ENCODE measurements at places on chromosomes 5 and 9.

DNA sequence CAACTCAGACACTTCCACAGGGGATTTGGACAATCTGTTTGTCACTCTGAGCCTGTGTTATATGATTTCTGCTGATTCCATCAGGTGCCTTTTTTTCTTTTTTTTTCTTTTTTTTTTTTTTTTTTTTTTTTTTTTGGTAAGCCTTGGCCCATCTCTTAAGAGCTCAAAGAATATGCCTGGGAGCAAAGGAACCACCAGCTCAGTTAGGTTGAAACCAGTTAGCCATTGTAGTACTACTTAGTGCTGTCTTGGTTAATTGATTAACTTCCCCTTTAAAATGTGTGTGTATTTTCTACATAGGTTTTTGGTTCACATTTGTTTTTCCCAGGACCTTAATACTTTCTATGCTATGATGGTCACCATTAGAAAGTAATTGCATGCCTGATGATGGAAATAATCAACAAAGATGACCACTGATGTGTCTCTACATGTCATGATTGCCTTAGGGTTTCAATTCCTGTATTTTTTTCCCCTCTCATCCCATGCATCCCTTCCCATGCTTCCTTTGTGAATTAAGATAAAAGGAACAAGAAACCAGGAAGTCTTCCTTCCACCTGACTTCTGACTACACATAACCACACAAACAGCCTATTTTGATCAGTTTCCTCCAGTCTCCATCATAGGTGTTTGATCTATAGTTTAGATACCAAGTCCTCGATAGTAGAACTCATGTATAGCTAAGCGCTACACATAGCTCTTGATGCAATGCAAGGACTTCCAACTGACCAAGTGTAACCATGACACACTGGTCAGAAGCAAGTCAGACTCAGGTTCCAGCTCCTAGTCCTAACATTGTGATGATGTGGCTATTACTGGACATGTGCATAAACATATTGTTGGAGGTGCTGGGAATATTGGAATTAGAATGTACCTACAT lies 306.1 kb downstream of the EFNA5 start:
- DNase-seq = no peak

DNA sequence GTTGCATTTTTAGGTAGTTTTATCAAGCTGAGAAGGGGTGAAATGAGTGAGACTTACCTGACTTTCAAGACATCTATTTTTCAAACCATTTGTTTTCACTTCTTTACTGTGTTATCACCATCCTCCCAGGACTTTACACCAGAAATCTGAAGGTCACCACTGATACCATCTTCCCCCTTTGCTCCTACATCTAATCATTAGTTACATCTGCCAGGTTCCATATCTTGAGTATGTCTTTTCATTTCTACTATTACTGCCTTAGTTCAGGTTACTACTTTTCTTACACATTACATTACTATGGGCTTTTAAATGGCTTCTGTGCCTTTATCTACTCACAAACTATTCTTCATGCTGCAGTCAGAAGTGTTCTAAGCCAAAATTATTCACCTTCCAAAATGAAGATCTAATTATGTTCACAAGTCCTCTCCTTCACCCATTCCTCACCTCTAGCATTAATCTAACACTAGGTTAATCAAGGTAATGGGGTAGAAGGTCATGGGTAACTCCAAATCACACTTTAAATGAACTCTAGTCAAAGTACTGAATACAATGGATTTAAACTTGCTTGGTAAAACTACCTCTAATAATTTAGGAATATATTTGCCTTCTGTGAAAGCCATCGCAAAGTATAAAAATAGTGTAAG lies 2.1 kb upstream of the HSDL2 start:
- no peak for DNase-seq

- no peak for DNase-seq
Measured at GRCh38 chr9:2085716-2086115, 70.6 kb downstream of the SMARCA2 start.

- no peak for DNase-seq
Measured at GRCh38 chr5:66553916-66554575, 42.1 kb upstream of the MAST4 start.

DNA sequence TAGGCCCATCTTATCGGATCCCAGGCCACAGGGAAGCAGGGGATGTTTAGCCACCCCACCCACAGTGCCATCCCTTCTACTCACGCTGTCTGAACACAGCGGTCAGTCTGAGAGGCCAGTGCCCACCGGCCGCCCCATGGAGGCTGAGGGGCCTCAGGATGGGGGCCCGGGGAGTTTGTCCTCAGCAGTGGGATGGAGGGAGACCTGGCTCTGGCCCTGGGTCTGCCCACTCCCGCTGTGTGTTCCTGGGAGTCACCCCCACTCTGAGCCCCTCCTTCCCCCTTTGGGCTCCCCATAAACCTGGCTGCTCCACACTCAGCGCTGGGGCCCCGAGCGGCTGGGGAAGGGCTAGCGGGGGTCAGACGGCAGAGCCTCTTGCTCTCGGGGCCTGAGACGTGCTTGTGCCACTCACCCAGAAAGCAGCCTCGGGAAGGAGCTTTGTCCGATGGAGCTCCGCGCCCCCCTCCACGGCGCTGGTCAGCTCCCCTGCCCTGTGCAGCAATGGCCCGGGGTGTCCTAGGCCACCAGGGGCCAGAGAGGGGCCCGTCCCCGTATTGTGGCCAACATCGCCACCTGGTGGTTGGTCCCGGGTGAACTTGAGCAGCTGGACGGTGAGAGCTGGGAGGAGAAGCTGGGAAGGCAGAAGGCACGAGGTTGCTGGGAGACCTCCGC lies 10.9 kb upstream of the LAMC3 start:
- peak; percentile 28 for DNase-seq

GRCh38 chr9:30258094-30258493 lies 2126.3 kb upstream of the ACO1 start:
- no peak for DNase-seq

DNA sequence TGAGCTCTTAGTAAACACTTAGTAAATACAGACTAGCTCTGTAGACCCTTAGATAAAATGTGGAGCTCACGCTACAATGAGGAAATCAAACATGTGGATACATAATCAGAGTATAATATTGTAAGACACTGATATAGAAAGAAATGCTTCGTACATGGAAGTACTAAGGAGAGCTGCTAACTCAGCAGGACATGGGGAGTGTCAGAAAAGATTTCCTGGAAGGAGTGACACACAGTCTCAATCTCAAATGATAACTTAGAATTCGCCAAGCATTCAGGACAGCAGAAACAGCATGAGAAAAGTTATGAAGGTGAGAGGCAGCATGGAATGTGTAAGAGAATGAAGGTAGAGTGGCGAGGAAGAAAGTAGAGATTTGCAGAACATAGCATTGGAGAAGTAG lies 80.8 kb downstream of the ZNF622 start:
- no peak for DNase-seq

- DNase-seq = no peak
Measured at GRCh38 chr9:13140843-13141592, 138.5 kb downstream of the MPDZ start.

- DNase-seq = no peak
Measured at GRCh38 chr5:61289241-61289640, 42.8 kb upstream of the ZSWIM6 start.

DNA sequence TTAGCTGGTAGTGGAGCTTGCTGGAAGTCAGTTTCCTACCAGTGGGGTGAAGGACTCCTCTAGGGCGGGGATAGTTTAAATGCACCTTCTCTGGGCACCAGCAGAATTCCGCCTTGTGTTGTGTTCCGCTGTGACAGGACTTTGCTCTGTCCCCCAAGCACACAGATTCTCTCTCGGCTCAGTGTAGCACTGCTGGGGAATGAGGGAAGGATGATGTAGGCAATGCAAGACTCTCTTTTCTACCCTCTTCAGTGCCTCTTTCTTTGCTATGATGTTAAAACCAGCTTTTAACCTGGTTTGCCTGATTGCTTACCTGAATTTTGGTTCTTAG lies 155.2 kb upstream of the SH3GL2 start:
- DNase-seq = no peak

GRCh38 chr9:130770679-130771442 lies 64.2 kb upstream of the ABL1 start:
- DNase-seq = peak; percentile 30

- no peak for DNase-seq
Measured at GRCh38 chr9:106528158-106528557, 334.8 kb upstream of the ZNF462 start.

DNA sequence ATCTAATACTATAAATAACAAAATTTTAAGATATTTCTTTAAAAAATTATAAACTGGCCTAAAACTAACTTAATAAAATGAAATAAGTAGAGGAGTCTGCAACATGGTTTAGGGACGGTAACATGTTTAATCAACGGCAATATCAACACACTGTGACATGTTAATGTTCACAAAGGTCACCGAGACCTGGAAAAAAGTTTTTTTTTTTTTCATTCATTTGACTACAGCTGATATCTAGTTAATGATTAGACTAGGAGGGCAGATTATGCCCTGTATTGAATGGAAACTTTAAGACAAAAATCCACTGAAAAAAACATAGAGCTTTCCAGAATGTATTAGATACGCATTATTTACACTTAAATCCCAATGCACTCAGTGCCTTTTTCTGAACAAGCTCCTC lies 67.0 kb upstream of the CDK5RAP2 start:
- DNase-seq = no peak

DNA sequence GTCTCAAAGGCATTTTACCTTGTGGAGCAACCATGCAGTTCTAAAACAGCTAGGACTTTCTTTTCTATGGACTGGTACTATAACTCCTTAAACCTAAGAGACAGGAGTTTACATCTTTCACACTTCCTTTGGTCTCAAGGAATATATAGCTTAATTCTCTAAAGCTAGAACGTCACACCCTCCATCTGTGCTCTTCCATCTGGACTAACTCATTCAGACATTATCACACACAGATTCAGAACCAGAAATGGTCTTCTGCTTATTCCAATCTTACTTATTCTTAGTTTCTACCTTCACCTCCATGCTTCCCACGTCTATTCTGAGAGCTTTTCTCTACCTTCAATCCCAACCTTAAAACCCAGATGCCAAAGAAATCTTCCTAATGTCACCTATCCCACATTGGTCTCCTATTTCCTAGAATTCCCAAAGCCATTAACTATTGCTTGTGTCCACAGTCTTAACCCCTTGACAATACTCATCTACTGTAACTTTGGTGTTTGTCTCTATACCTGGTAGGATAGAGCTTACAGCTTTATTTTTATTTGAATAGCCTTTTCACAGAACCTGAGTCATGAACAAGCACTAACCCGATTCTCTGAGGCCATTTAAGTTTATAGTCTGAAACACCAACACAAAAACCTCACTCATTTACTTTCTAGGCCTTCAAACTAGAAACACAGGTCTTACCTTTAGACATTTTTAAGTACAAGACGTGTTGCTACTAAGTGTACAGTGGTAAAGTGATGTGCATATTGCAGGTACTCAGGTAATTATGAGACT lies 22.8 kb downstream of the CSNK1A1 start:
- no peak for DNase-seq

DNA sequence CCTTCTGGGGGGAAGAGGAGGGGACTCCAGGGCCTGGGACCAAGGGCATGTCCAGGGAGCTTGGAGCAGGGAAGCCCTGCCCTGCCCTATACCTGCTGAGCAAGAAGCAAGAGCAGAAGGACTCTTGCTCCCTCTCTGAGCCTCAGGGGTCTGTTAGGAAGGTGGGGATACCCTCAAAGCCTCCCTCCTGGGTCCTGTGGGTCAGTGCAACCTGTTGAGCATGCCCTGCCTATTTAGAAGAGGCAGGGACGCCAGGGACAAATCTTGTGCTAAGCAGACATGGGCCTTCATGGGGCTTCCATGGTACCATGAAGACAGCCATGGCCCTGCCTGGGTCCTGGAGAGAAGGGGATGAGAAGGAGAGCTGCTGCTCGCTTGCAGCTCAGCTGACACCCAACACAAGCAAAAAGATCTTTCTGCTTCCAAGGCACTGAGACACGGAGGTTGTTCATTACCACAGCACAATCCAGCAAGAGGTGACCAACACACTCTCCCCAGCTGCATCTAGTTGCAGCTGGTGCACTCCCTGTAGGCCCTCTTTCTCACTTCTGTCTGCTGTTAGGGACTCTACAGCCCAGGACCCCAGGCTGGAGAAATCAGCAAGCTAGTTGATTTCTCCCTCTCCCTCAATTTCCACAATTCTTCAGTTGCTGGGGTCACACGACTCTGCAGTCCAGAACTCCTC lies 39.3 kb downstream of the C9orf50 start:
- no peak for DNase-seq

GRCh38 chr5:23026252-23027170 lies 173.4 kb upstream of the CDH12 start:
- DNase-seq = no peak

DNA sequence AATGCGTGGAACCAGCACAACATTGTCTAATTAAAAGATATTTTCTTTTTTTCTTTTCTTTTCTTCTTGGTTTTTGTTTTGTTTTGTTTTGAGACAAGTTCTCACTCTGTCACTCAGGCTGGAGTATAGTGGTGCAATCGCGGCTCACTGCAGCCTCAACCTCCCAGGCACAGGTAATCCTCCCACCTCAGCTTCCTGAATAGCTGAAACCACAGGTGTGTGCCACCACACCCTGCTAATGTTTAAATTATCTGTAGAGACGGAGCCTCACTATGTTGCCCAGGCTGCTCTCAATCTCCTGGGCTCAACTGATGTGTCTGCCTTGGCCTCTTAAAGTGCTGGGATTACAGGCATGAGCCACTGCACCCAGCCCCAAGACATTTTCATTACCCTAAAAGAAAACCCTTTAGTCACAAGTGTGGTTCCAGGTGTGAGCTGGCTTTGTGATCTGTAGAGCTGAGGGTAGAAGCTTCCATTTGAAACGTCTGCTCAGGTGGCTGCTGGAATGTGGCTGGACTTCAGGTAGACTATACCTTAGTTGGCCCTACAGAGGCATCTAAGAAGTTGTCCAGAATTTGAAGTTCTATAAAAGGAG lies 19.1 kb upstream of the NEK6 start:
- no peak for DNase-seq

- no peak for DNase-seq
Measured at GRCh38 chr5:80059354-80059980, 24.3 kb downstream of the THBS4 start.

DNA sequence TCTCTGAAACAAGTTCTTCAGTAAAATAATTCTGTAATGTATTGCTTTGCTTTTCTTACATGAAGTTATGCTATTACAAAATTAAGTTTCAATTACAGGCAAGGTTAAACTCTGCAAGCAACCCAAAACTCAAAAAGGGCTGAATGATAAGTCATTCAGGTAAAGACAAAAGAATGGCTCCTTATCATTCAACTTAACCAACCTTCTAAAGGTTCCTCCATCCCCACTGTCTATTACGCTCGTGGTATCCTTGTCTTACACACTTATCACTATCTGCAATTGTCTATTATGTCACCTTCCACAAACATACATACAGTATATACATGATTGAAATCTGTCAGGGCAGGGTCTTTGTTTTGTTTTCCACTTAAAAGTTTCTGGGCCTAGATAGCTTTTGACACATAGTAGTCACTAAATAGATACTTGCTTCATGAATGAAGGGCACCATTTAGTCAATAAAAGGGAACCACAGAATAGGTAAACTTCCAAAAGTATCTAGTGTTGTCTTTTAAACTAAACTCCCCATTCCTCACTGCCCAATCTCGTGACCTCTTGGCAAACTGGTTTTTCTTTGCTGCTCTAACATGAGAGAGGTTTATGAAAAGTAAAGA lies 6.9 kb downstream of the RPL37 start:
- no peak for DNase-seq

GRCh38 chr5:119476341-119476740 lies 24.0 kb downstream of the HSD17B4 start:
- no peak for DNase-seq

GRCh38 chr5:58153255-58153654 lies 306.6 kb downstream of the PLK2 start:
- DNase-seq = no peak

All from DMS153 (cell line).